ENCODE measurements at places on chromosomes 11 and 22.

GRCh38 chr22:43511276-43511910 lies 99.6 kb downstream of the MPPED1 start:
- no peak for DNase-seq

DNA sequence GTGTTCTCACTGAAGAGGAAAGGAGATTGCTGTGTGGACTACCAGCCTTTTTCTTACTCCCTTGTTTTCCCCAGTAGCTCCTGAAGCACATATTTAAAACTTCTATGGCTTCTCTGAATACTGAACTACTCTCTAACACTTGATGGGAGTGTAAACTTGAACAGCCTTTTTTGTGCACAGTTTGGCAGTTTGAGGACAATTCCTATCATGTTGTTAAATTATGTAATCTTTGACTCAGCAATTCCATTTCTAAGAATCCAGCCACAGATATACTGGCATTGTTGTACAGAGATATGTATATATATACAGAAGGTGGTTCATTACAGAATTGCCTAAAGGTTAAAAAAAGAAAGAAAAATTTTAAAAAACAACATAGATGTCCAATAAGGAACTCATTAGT lies 47.1 kb upstream of the EED start:
- DNase-seq = no peak

DNA sequence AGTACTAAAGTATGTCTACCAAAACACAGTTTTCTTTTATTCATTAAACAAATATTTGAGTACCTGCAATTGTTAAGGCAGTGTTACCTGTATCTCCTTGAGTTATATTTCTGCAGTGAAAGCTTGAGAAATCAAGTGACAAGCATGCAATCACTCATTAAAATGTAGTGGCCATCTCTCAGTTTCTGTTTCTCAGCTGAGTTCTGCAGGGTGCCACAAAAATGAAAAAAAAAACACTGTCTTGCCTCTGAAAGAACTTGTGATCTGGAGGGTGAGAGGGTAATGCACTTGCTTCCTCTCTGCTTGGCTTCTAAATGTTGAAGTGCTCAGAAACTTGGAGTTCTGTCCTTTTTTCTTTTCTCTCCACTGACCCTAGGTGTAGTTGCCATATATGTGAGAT lies 6.8 kb downstream of the QSER1 start:
- no peak for DNase-seq

DNA sequence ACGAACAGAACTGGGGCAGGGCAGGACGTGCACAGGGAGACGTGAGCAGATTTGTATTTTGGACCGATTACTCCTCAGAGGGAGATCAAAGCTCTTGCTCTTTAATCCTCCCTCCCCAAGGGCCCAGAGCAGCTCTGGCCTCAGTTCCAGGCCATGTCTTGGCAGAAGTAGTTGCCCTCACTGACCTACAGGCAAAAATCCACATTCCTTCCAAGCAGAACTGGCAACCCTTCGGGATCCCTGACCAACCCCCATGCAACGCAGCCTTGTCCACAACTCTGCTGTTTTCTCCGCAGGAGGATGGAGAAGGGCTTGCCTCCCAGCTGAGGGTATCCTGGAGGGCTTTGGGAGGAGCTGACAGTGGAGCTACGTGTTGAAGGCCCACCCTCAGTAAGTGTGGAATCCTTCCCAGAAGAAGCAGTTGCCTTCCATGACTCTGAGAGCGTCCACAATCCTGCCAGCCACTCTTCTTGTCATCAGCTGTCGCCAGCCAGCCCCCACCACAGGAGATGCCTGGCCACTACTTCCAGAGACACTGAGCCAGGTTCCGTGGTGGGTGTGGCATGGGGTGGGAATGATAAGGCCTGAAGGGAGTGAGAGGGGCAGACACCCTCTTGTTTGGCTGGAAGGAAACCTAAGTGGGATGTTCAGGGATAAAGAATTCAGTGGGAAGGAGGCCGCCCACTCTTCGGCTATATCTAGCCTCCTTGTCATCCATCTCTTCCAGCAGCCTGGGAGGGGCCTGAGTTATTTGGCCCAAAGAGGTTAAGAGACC lies 68.1 kb downstream of the PDE2A start:
- no peak for DNase-seq

DNA sequence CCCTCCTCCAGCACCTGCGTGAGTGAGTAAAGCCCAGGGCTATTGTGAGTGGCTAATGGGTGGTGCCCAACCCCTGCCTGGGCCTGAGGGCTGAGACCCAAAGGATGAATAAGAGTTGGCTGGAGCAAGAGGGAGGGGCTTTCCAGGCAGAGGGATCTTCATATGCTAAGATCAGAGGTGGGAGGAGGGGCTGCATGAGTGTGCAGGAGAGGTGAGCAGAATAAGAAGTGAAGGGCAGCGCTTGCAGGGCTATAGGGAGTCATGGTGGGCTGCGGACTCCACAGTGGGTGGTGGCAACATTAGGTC lies 3.9 kb downstream of the EMID1 start:
- DNase-seq = no peak

DNA sequence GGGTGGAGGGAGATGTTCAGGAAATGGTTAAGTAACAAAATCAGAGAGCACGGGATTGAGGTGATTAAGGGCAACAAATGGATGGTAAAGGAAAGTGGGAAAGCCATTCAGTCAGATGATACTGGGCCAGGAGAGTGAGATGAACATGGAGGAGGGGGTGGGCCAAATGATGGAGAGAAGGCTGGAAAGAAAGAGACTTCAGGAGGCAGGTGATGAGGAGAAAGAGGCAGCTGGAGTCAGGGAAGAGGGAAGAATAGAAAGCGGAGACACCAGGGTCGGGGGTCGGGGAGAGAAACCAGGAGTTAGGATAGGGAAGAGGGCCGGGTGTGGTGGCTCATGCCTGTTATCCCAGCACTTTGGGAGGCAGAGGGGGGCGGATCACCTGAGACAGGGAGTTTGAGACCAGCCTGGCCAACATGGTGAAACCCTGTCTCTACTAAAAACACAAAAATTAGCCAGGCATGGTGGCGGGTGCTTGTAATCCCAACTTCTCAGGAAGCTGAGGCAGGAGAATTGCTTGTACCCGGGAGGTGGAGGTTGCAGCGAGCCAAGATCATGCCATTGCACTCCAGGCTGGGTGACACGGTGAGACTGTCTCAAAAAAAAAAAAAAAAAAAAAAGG lies 4.7 kb upstream of the KDM2A start:
- no peak for DNase-seq

DNA sequence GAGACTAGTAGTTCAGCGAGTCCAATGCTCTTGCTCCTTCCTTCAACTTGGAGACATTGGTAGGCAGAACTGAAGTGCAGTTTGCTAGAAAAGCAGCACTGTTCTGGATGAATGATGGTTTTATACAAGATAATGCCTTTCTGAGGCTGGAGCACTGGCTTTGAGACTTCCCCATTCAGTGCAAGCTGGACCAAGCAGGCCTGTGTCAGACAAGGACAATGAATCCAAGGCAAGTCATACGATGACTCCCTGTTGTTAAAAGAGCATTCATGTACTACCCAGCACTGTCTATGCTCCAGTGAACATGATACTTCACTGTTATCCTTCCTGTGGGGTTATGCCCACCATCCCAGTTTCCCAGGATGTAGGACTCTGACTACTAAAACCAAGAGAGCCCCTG lies 242.3 kb upstream of the RAG2 start:
- no peak for DNase-seq

DNA sequence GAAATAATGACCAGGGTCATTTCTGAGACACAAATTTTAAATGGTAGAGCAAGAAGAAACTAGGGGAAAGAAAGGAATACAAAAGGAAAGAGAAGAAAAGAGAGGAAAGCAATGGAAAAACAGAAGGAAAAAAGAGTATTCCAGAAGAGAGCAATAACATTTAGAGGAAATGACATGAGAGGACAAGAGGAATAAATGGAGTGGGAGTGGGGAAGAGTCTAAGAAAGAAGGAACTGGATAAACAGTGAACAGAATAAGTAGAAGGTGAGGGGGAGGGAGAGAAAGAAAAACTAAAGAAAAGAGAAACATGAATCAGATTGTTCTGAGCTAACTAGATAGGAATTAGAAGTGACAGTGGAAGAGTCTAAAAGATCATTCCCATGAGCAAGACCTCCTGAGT lies 28.4 kb downstream of the PRDM10 start:
- no peak for DNase-seq

DNA sequence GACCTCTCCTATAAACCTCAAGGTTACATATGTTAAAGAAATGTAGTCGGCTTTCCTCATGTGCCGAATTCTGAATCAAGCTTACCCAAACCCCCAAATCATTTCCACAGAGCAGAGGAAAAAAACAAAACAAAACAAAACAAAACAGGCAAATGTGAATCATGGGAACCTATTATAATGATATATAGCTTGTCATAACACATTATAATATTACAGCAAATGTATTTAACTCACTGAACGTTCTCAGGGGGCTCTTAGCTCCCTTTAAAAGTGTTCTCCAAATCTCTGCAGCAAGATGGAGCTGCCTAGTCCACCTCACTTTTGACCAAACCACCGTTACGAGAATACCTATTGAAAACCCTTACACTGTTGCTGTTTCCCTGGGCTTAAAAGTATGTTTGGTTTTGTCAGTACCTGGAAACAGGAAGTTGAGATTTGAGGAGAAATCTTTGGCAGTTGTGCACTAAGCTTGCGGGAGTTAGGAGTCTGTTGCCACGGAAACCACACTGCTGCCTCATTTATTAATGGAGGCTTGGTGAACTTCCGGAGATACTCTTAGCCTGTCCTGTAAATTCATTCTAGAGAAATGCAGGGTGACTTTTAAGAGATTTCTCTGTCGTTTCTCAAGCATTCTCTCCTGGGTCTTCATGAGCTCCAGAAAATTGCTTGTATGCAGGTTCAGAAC lies 167.0 kb upstream of the RASSF10 start:
- peak; percentile 32 for DNase-seq

Data from NCI-H510A treated with DMSO at 0.1 percent for 48 hours (cell line).